ENCODE measurements at places on chromosomes 2 and 18.

DNA sequence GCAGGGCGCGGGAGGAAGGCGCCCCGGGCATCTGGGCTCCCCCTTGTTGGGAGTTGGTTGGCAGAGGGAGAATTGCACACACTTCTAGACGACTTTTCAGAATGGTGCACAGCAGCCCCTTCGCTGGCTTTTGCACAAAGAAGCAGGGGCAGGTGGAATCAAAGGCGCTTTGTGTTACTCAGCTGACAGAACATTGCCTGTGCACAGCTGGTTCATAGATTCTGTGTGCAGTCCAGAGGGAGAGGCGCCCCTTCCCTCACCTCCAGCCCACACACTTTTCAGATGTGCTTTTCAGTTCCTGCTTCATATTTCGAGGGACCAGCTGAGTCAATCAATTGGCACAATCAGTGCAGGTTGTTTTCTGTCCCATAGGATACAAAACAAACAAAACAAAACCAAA is 348.4 kb upstream of the RAB12 start:
- DNase-seq: no peak

GRCh38 chr2:7510353-7510752 is 593.1 kb downstream of the RNF144A start:
- no peak for DNase-seq

- DNase-seq: no peak
These were observed 16.8 kb upstream of the ALLC start for GRCh38 chr2:3641181-3641580.

- DNase-seq: no peak
These were observed 63.5 kb downstream of the CYB5A start for GRCh38 chr18:74228312-74228711.

- no peak for DNase-seq
These were observed 1540.2 kb upstream of the SLC39A10 start for GRCh38 chr2:194116861-194117260.

Data from HT-29 (cell line).